Kidney capillary endothelial cell (primary cell): ENCODE measurements at places on chromosomes 12 and 14.

DNA sequence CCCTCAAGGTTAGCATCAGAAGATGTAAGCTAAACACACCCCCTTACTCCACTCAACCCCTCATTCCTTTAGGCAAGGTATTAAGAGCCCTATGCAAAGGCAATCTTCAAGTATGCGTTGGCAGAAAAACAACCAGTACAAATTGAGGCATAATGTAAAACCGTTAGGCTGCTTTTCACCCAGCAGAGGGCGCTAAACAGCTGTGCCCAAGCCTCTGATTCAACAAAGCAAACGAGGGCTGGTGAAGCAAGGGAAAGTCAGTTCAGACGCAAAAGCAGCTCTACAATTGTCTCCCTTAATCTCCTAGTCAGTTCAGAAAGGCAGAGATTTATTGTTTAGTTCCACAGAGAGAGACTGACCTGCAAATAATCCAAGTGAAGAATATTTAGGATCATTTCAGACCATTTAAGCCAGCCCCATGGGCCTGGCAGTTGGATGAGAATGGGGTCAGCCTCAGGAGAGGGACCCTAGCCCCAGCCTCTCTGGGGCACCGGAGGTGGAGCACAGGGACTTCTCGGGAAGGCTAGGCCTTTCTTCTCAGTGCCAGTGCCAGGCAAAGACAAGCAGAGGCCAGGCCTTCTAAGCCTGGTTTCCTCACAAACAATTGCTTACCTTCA lies 23.5 kb downstream of the DCAF5 start:
- DNase-seq, result peak; percentile 83

- DNase-seq, result no peak
Measured at GRCh38 chr14:68377459-68377858, 415.4 kb downstream of the ZFP36L1 start.

GRCh38 chr12:51625370-51625769 lies 34.3 kb downstream of the SCN8A start:
- no peak for DNase-seq

- DNase-seq, result no peak
Measured at GRCh38 chr14:97185186-97185585, 388.0 kb downstream of the VRK1 start.

DNA sequence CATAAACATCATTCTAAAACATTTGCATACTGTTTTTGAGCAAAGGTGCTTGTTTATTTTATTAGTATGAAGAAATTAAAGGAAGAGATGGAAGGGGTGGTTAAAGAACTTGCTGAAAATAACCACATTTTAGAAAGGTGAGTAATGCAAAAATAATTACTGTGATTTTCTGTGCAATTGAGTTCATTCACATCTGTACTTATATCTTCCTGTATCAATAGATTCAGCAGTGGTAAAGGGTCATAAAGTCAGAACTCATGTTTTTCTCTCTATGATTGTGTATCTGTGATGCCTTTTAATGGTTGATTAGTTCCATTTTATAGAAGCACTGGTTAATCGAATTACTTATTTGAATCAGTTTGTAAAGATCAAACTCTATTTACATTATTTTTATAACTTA lies 46.0 kb downstream of the TBK1 start:
- no peak for DNase-seq

- DNase-seq, result peak; percentile 47
Measured at GRCh38 chr14:21940887-21941856, 267.6 kb upstream of the OR4E1 start.

- DNase-seq, result no peak
Measured at GRCh38 chr12:6871052-6871957, 1.8 kb downstream of the SPSB2 start.

DNA sequence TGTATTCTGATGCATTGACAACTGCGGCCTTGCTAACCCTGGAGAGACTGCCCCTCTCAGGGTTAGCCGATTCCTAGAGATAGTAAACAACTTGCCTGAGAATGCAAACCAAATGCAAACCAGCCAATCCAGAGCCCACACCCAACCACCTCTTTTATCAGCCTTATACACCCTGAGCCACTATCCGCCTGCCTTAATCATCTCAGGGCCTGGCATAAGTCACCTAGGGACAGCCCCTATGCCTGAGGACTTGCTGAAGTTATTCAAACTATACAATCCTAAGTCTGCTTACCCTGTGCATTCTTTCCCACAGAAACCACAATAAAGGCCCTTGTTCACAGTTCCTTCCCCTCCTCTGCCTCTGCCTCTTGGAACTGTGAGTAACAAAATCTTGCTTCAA lies 177.2 kb downstream of the KCNA5 start:
- no peak for DNase-seq

GRCh38 chr12:121577443-121578180 lies 3.2 kb downstream of the KDM2B start:
- no peak for DNase-seq

- DNase-seq, result no peak
Measured at GRCh38 chr12:42119085-42119633, 25.5 kb downstream of the GXYLT1 start.

- peak; percentile 48 for DNase-seq
Measured at GRCh38 chr12:11171969-11172675, 1.1 kb downstream of the SMIM10L1 start.

DNA sequence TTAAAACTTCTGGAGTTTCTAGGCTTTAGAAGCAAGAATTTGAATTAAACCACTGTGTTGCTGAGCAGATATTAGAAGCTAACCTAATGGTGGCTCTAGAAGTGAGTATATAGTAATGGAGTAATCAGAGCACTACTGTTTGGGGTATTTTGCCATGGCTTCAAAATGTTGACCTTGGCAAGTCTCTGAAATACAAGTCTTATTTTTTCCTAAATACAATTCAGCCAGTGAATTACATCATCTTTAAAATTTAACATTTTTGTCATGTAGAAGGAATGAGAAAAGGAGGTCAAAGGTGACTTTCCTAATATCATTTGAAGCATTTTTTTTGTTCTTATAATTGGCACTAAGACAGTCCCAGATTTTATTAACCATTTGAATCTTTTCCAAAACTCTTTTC lies 25.2 kb downstream of the PMCH start:
- no peak for DNase-seq

DNA sequence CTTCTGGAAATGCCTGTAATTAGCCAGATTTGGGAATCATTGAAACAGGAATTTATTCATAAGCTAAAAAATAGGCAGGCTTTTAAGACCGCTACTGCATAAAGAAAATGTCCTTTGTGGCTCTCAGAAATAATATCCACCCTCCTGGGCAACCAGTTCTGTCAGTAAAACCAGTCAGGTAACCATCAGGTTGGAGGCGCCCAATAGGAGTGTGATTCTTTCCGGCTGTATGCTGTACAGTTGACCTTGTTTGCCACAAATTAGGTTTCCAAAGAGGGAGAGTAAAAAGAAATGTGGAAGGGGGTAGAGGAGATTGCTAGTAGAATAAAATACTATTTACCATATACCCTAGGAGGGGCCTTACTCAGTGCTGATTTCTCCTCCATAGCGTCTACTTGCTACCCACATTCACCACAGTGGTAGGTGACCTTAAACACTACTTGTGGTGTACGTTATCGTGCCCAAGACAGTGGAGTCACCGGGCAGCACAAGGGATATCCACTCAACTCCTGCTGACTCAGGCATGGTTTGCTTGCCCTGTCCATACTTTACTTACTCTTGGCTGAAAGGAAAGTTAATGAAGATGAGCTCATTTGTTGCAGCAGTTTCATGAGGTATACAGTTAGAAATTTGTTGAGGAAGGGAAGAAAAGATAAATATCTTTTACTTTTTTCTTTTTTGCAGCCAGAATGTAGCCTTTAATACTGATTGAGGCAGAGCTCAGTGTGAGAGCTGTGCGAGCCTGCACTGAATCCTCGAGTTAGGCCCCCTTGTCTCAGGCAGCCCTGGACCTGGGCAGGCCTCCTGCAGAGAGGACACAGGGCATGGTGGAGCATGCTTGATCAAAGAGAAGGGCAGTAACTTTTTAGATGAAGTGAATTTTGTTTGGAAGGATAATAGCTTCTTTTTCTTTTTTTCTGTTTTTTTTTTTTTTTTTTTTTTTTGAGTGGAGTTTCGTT lies 76.7 kb downstream of the DIP2B start:
- no peak for DNase-seq

- no peak for DNase-seq
Measured at GRCh38 chr14:93012951-93013719, 90.2 kb downstream of the CHGA start.

GRCh38 chr12:51868821-51869495 lies 18.9 kb upstream of the ANKRD33 start:
- DNase-seq, result no peak

GRCh38 chr12:126663304-126664094 lies 1598.3 kb downstream of the AACS start:
- peak; percentile 0 for DNase-seq

DNA sequence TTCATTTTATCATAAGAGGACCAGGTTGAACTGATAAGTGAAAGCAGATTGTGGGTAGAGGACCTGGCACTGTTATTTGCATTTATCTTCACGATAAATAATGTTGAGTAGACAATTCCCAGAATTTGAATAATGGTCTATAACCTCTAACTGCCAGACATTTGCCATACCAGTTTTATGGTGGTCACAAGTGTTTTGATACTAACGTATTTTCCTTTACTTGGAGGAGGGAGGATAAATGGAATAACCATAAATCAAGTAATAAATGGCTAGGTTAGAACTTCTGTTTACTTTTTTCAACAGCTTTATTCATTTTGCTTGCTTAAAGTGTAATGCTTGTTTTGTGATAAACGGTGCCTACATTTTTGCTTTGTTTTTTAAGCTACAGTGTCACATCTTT lies 9.5 kb downstream of the PAX9 start:
- no peak for DNase-seq

DNA sequence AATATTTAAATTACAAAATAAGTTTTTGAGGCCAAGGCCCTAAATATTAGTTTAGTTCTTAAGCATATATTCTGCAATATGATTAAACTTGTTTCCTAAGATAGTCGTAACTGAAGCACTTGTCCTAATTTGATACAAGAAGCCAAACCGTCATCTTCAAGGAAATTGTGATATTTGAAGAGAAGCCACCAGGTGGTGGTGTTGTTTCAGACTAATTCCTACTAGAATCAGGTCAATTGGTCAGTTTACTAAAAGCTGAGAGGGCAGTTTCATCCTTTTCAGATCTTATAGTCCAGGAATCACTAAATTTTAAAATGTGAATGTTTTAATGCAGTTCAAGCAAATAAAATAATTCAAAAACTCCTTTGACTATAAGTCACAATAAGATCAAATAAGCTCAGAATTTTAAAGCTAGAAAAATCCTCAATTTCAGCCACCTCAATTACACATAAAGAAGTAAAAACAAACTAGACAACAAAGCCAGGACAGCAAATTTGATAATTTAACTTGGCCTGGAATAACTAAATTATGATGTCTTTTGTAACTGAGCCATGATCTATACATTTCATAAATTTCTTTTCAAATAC lies 7.1 kb upstream of the ARL1 start:
- DNase-seq, result peak; percentile 60

DNA sequence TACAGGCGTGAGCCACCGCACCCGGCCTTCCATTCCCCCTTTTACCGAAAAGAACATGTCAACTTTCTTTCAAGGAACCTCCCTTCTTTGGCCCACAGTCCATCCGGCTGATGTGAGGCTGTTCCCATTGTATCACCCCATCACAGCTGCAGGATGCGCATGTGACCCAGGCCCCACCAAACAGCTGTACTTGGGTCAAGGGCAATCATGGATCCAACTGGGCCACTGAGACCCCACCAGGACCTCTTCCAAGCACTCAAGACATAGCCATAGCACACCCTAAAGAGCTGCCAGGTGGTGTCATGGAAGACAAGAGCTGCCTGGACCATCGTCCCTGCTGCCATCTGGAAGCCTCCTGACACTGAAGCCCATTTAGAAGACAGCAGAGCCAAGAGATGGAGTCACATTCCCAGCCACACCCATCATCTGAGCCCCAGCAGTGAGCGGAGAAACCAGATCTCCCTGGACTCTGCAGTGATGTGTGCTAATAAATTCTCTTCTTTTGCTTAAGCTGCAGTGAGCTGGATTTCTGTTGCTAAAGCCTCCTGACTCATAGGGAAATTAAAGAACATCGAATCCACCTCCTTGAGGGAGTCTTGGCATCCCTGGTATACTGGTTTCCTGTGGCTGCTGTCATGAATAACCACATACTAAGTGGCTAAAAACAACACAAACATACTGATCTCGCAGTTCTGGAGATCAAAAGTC lies 105.6 kb downstream of the KSR2 start:
- no peak for DNase-seq

GRCh38 chr14:95270203-95270602 lies 49.5 kb downstream of the CLMN start:
- no peak for DNase-seq

- DNase-seq, result peak; percentile 36
Measured at GRCh38 chr12:13534645-13535398, 338.3 kb downstream of the EMP1 start.

DNA sequence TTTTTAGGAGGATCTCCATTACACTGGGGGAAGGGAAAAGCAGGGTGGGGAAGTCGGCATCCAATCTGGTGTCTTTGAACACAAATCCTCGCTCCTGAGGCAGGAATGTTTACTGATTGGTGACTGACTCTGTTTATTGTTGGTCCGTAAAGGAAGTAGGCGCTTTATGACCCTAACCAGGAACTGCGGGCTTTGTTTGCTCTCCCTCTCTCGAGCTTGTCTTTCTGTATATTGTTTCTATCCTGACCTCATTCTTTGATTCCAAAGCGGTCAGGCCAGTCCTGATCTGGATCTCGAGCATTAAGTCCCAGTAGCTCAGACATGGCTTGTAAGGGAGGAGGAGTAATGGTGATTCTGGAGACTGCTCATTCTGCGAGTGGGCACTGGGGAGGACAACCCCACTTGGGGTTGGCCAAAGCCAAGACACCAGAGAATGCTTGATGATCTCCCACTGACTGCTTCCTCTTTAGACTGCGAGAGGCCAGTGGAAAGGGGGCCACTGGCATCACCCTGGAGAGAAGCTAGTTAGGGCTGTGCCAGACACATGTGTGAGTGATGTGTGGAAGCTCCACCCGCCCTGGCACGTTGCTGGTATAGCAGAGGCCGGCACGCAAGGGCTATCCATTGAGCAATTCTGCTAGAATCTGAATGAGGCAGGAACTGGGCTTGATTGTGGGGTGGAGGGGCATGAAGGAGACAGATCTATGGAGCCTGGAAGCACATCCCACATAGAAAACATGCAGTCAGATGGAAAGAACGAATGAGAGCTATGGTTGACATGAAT lies 194.6 kb downstream of the PAX9 start:
- DNase-seq, result no peak
